ENCODE measurements at places on chromosomes 4 and X.

DNA sequence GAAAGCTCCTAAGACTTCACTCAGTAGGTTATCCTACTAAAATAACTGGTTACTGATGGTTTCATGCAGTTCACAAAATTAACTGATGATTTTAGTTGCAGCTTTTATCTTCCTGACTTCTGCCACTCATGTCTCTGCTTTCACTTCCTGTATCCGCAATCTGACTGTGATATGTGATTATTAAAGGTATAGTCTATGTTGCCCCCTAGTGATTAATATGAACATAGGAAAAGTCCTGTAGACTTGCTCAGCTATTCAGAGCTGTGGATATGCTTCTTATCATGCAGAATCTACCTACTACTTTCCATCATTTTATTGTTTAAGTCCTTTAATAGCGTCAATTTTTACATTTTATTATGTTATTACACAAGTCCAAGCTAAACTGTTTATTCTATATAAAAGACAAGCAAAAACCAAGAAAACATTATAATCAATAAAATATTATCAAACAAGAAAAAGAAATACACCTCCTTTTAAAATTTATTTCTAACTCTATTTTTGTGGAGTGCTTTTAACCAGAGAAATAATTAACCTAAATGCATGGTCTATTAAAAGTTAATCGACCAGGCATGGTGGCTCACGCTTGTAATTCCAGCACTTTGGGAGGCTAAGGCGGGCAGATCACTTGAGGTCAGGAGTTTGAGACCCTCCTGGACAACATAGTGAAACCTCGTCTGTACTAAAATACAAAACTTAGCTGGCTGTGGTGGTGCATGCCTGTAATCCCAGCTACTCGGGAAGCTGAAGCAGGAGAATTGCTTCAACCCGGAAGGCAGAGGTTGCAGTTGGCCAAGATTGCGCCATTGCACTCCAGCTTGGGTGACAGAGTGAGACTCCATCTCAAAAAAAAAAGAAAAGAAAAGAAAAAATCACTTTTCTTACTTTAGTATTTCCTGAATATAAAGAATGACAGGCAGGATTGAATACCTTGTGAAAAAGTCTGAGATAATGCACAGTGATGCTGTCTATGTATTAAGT lies 40.4 kb upstream of the TLR2 start:
- DNase-seq: peak; percentile 35

- no peak for DNase-seq
These were observed 1179.6 kb upstream of the PCDH7 start for GRCh38 chr4:29540439-29541102.

GRCh38 chr4:141571362-141571761 lies 65.0 kb upstream of the IL15 start:
- DNase-seq: no peak

GRCh38 chr4:45345558-45345957 lies 619.2 kb upstream of the GNPDA2 start:
- DNase-seq: no peak

DNA sequence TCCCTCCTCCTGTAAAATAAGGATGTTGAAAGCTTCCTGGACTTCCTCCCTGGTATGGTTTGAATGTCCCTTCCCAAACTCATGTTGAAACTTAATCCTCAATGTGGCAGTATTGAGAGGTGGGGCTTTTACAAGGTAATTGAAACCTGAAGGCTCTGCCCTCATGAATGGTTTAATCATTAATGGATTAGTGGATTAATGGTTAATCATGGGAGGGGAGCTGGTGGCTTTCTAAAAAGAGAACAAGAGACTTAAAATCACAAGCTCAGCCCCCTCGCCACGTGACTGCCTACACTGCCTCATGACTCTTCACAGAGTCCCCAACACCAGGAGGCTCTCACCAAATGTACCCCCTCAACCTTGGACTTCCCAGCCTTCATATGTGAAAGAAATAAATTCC lies 124.6 kb upstream of the ANXA3 start:
- DNase-seq: no peak

GRCh38 chrX:24262309-24262708 lies 51.6 kb downstream of the SUPT20HL2 start:
- DNase-seq: no peak

DNA sequence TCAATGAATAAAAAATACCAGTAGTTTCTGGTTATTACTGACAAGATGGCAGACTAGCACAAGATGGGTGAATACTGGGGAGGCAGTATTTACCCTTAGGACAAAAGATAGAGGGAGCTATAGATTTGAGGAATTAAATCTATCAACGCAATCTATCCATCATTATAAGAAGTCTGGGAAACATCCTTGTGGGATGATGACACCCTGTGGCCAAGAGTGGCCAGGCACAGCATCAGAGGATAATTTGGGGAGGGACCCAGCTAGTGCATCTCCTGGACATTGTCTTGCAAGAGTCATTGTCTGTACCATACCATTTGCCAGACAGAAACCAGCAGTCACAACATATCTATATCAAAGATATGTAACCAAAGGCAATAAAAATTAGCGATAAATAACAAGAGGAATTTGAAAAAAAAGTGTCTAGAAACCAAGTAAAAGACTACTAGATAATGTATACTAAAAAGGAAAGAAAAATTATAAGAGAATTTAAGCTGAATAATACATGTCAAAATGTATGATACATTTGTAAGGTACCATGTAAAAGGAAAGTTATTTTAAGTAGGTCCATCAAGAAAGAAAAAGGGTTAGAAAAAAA lies 22.9 kb downstream of the KCTD8 start:
- DNase-seq: no peak

DNA sequence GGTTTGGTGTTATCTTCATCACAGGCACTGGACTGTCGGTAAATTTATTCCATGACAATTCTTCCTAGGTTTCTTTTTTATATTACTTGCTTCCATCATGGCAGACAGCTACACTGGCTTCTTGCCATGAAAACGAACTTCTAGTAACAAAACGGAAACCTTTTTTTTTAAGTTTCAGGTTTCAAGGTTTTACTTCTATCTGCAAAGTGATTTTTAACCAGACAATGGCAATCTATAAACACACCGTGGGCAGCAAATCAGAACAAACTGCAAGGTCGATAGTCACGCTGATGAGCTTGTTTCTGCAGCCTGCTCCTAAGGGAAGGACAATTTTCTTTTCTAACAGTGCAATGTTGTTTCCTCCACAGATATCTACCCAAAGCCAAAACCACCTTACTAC lies 29.9 kb downstream of the XG start:
- DNase-seq: no peak

DNA sequence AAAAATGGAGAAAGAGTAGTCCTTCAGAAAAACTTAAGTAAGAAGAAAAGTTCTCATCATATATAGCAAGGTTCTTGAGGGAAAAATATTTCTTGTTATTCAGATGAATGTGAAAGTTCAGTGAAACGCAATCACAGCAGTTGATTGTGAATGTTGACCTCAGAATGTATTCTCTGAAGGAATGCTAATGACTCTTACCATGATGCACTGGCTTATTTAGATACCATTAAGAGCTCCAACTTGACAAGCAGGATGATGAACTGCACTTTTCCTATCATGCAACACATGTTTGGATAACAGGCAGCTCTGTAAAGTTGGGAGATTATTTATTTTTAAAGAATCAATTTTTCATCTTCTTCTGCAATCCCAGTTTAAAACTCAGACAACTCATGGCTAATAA lies 115.5 kb upstream of the MYOZ2 start:
- no peak for DNase-seq

GRCh38 chr4:42454755-42455420 lies 57.6 kb downstream of the SHISA3 start:
- no peak for DNase-seq

DNA sequence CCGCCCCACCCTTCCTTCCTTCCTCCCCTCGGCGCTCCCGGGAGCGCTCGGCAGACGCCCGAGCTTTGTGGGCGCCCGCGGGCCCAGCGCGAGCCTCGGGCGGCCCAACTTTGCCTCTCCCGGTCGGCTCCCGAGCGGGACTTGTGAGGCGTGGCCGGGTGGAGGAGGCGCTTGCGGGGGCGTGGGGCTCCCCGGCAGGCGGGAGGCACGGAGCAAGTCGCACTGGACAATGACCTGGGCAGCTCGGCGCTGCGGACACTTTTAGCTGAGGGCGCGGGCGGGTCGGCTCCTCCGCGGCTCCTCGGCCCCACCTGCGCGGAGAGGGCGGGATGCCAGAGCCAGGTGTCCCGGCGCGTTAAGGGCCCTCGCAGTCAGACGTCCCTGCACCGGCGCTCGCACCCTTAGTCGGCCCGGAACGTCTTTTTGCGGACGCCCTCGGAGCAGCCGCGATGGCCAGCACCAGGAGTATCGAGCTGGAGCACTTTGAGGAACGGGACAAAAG lies 385 bp downstream of the DCLK2 start:
- DNase-seq: no peak

- DNase-seq: no peak
These were observed 9.5 kb upstream of the BMP2K start for GRCh38 chr4:78766650-78767049.

DNA sequence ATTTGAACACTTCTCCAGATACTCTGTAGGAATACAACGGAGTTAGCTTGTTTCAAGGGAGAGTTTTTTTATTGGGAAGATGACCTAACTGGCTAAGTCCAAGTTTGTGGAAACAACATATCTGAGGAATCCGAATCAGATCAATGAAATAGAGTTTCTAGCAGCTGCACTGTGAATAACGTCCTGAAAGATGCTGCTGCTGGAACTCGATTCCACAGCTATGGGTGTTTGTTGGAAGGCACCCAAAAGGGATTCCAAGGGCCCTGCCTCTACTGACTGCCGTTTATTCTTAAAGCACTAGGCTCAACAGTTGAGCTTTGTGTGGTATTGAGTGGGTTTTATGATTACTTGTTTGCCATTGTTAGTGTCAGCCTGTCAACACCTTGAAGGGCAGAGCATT lies 6.6 kb upstream of the GBA3 start:
- DNase-seq: no peak

DNA sequence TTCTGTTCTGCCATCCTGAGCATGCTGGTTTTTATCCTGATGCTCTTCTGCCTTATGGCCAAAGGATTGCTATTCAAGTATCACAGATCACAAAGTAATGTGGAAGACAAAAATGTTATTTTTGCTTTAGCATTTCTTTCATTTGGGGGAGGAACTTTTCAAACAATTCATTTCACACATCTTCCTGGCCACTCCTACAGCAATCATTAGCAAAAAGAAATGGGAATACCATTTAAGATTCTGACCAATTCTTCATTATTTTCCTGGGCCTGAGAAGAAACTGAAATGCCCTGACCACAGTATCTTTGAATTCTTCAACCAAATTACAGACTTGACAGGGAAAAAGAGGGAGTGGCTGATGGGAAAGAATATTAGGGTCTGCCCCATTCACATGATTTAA lies 38.0 kb upstream of the GRID2 start:
- no peak for DNase-seq

DNA sequence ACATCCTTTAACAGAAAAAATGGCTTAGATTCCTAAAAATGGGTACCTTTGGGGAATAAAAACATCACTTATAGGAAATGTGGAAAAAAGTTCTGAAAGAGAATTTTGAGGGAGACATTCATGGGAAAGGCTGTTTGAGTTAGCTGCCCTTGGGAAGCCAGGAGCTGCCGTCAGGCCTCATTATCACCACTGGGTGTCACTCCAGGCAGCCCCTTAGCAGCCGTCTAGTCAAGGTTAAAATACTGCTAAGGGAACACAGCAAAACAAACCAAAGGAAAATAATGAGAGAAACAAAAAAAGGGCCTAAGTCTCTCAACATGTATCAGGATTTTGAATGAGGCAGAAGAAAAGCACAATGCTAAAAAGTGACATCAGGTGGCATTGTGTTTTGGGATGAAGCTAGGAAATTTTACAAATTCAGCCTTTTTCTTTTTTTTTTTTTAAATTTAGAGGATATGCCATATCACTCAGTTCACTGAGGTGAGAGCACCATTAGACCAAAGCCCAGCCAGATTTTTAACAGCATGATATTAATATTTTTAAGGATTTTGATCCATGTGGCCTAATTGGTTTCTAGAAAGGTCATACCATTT lies 235.3 kb downstream of the GPAT3 start:
- DNase-seq: peak; percentile 9

DNA sequence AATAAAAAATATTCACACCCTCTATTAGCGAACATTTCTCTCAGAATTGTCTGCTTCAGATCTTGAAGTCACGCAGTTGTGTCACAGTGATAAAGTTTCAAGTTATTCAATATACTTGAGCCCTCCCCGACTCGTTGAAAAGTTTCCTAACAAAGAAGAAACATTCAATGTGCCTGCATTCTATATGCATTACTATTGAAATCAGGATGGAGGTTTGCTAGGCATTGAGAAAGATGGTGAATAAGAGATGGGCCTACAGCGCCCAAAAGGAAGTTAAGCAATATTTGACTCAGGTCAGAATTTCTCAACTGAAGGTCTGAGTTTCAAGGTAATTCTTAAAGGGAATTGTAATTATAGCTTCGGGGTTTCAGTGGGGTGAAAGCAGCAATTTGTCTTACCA lies 6.1 kb downstream of the TCEANC start:
- DNase-seq: no peak

- no peak for DNase-seq
These were observed 29.8 kb downstream of the PRSS12 start for GRCh38 chr4:118322831-118323502.

- peak; percentile 7 for DNase-seq
These were observed 48.5 kb upstream of the GRIA2 start for GRCh38 chr4:157172011-157172410.

DNA sequence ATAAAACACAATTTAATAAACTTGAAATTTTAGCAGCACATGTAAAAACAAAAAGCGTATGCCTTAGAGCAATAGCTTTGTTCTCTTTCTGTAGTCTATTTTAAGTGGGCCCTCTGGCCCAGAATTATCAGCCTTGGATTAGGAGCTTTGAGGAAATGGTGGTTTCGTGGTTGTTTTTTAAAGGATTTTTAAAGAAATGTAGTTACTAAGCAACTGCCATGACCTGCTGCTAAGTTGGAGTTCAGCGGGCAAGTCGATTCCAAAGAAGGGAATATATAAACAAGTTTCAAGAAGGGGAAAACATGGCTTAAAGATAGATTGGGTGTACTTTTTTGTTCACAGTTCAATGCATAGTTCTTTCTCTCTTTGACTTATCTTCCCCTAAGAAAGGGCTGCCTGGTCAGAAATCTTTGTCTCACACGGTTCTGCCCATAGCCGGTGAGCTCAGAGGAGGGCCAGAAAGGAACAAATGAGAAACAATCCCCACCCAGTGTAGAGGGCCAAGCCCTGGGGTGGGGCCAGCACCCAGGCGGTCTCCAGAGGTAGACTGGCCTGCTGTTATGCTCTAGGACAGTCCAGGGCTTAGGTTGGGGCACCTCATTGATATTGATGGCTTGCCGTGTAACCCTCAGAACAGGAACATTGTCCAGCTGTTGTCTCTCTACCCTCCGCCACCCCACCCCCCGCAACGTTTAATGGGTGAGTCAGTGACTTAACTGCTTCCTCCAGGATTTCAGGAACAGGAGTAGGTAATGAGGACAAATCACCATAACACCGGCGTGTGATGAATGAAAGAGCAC lies 32.5 kb downstream of the DLG3 start:
- DNase-seq: peak; percentile 27

DNA sequence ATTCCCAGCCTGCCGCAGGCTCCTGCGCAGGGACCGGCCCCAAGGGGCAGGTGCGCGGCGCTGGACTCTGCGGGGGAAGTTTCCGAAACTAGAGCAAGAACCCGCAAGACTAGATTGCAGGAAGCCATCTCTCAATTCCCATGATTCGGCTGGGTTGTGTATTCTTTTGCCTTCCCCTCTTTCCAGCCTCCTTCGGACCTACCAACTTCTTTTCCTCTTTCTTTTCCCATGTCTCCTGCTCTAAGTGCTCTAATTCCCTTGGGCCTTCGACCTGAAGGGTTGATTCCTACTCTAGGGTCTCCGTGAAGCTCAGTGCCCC lies 645 bp upstream of the OPHN1 start:
- no peak for DNase-seq

Data from HFF-Myc (cell line).